ENCODE measurements at places on chromosomes 5 and 9.
A peak's percentile ranks its signal among the peaks of the same experiment; 100 is the strongest.

DNA sequence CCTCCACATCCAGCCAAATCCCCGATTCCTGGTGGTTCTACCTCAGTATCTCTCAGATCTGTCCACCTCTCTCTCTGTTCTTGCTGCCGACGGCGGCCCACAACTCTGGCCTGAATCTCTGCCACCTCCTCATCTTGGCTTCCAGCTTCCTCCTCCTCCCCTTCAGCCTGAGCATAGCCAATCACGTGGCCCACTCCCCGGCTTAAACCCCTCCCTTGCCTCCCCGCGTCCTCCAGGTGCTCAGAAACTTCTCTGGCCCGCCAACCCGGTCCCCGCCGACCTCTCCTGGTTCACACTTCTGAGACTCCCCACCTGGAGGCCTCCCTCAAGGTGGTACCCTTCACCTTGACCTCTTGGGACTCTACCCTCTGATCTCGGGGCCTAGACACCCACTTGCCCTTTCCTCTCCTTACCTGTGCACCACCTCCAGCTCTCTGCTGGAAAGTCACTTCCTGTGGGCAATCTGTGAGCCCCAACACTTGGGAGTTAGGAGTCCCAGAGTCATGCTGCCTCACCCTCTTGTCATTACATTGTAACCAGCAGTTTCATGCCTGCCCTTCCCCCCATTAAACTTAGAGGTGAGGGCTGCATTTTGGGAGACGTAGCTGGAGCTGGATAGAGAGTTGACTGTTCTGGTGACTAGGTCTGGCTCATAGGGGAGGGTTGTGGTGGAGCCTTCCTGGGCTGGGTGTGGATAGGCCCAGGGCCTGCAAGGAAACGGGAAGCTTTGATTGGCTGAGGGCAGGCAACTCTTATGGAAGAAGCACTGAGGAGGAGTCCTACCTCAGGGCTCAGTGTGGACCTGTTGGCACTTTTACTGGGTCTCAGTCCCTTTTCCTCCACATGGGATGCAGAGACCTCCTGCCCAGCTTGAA is 4.5 kb upstream of the SET start:
- H3K4me1 ChIP-seq = 0 out of 2 replicates have a peak, but pooled peaks cover 4% of the 10 kb centered on the region
- peak overlapping the region; percentile 90 for H3K4me3 ChIP-seq
- H3K27me3 ChIP-seq = no peaks in the 10 kb centered on the region
- peaks cover 4% of the 10 kb centered on the region for H3K36me3 ChIP-seq
- DNase-seq = no peak

- no peak overlapping the region for H3K27ac ChIP-seq
- no peak overlapping the region for H3K4me3 ChIP-seq
- no peaks in the 10 kb centered on the region for H3K27me3 ChIP-seq
Observed at GRCh38 chr5:89535411-89535810, 652.4 kb upstream of the MEF2C start.

- H3K4me3 ChIP-seq = no peak overlapping the region
- H3K27me3 ChIP-seq = no peaks in the 10 kb centered on the region
- H3K27ac ChIP-seq = no peak overlapping the region
- H3K4me1 ChIP-seq = peaks cover 9% of the 10 kb centered on the region
- DNase-seq = no peak
Observed at GRCh38 chr9:121815084-121815483, 163.7 kb downstream of the DAB2IP start.

GRCh38 chr5:76954383-76954763 is 1.5 kb downstream of the CRHBP start:
- H3K27me3 ChIP-seq = peaks cover 25% of the 10 kb centered on the region
- peaks cover 1% of the 10 kb centered on the region for H3K4me1 ChIP-seq
- H3K4me3 ChIP-seq = peak overlapping the region; percentile 44
- DNase-seq = no peak
- H3K36me3 ChIP-seq = no peaks in the 10 kb centered on the region
- no peak overlapping the region for H3K27ac ChIP-seq

- no peak overlapping the region for H3K27ac ChIP-seq
- no peak for DNase-seq
- H3K36me3 ChIP-seq = no peaks in the 10 kb centered on the region
- H3K4me1 ChIP-seq = peaks cover 2% of the 10 kb centered on the region
- H3K27me3 ChIP-seq = no peaks in the 10 kb centered on the region
Observed at GRCh38 chr5:103490030-103490739, 72.4 kb downstream of the NUDT12 start.

- no peaks in the 10 kb centered on the region for H3K27me3 ChIP-seq
- H3K4me1 ChIP-seq = no peaks in the 10 kb centered on the region
- no peak for DNase-seq
- H3K27ac ChIP-seq = no peak overlapping the region
Observed at GRCh38 chr5:17680737-17681136, 46.5 kb downstream of the TAF11L14 start.

DNA sequence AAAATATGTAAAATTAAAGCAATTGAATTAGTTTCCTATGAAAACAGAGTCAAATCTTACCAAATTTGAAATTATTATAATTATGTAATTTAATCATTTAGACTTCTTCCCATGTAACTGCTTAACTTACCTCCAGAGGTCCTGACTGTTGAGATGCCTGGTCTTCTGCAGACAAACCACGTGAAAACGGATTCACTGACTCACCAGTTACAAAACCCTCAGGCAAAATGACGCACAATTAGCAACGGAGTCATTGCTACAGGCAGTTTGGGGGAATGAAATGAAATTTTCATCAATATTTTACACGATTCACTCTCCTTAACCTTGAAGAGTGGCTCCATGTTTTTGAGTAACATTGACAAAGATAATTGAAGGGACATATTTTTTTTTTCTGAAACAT is 460.8 kb downstream of the MTRR start:
- H3K4me3 ChIP-seq = no peak overlapping the region
- H3K27ac ChIP-seq = no peak overlapping the region
- H3K27me3 ChIP-seq = no peaks in the 10 kb centered on the region
- no peak for DNase-seq

GRCh38 chr9:87392086-87392485 is 105.6 kb upstream of the DAPK1 start:
- no peaks in the 10 kb centered on the region for H3K27me3 ChIP-seq
- H3K36me3 ChIP-seq = no peaks in the 10 kb centered on the region
- no peak for DNase-seq
- no peak overlapping the region for H3K4me3 ChIP-seq
- H3K27ac ChIP-seq = no peak overlapping the region

GRCh38 chr9:106314476-106314875 is 548.5 kb upstream of the ZNF462 start:
- no peaks in the 10 kb centered on the region for H3K4me1 ChIP-seq
- no peaks in the 10 kb centered on the region for H3K36me3 ChIP-seq
- no peaks in the 10 kb centered on the region for H3K27me3 ChIP-seq
- H3K27ac ChIP-seq = no peak overlapping the region

GRCh38 chr5:134245101-134245604 is 19.3 kb upstream of the PPP2CA start:
- no peak overlapping the region for H3K4me3 ChIP-seq
- H3K27me3 ChIP-seq = no peaks in the 10 kb centered on the region
- no peaks in the 10 kb centered on the region for H3K36me3 ChIP-seq
- DNase-seq = no peak
- no peak overlapping the region for H3K27ac ChIP-seq

DNA sequence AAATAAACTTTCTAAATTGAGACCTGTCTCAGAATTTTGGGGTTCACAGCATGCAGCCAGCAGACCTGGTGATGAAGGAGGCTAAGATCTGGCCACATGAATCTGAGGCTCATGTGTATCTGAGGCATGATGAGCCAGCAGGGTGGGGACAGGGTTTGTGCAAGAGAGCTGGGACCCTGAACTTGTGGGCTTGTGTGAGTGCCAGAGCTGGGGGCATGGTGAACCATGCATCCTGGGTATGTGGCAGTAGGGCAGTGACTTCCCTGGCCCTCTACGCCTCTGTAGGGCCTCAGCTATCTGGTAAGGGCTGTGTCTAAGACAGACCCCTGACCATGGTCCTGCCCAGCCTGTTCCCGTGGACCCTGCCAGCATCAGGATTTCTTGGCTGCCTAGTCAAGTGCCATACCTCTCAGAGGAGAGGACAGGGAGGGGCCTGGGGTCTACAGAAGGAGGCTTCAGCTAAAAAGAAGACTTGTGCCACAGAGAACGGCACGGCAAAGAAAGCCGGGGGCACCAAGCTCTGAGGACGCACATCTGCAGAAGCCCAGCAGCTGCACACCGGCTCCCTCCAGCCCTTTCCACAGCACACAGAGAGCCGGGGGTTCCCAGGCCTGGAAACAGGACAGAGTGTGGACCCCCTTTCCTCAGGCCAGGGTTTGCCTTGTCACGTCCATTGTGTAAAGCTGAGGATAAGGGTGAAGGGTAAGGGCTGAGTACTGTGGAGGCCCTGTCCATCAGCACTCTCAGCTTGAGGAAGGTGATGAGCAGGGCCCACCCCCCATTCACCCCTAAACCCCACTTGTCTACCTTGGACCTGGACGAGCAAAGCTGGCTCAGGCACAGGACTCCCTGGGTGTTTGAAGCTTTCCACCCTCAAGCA is 130.1 kb downstream of the MRPL36 start:
- no peak overlapping the region for H3K4me3 ChIP-seq
- no peak for DNase-seq
- no peaks in the 10 kb centered on the region for H3K36me3 ChIP-seq
- peaks cover 14% of the 10 kb centered on the region for H3K27me3 ChIP-seq

DNA sequence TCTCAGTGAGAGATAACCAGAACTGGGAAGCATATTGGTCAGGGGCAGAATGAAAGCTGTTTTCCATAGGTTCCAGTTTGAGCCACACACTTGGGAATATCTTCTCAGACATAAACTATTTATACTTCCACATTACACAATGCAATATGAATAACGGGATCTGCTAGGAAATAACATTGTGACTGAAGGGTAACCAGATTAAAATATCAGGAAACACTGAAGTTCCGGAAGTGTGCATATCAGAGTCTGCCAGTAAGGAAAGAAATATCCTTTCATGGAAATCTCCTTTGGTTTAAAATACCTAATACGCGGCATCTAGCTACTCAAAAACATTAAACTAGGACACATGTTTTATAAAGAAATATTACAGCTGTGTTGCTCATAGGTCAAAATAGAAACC is 56.3 kb downstream of the ST8SIA4 start:
- no peaks in the 10 kb centered on the region for H3K36me3 ChIP-seq
- H3K4me1 ChIP-seq = no peaks in the 10 kb centered on the region
- no peak for DNase-seq
- no peak overlapping the region for H3K27ac ChIP-seq
- no peaks in the 10 kb centered on the region for H3K27me3 ChIP-seq

DNA sequence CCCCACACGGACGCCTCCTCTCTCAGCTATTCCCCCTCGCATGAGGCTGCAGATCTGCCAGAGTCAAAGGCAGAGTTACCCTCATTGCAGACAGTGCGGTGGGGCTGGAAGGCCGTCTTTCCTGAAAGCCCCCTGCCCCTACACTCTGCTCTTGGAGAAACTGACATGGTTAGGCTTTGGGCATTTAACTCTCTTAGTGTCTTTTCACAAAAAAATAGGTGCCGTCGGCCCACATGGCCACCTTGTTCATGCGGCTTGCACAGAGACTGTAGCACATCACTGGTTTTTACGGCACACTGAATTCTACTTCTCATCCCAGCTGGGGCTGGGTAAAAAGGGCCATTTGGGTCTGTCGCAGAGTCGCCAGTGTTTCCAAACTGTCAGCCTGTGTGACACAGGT is 107.6 kb downstream of the ENTREP1 start:
- no peak overlapping the region for H3K4me3 ChIP-seq
- no peaks in the 10 kb centered on the region for H3K36me3 ChIP-seq
- no peak for DNase-seq
- no peak overlapping the region for H3K27ac ChIP-seq
